ENCODE measurements at places on chromosomes 13 and 19.

DNA sequence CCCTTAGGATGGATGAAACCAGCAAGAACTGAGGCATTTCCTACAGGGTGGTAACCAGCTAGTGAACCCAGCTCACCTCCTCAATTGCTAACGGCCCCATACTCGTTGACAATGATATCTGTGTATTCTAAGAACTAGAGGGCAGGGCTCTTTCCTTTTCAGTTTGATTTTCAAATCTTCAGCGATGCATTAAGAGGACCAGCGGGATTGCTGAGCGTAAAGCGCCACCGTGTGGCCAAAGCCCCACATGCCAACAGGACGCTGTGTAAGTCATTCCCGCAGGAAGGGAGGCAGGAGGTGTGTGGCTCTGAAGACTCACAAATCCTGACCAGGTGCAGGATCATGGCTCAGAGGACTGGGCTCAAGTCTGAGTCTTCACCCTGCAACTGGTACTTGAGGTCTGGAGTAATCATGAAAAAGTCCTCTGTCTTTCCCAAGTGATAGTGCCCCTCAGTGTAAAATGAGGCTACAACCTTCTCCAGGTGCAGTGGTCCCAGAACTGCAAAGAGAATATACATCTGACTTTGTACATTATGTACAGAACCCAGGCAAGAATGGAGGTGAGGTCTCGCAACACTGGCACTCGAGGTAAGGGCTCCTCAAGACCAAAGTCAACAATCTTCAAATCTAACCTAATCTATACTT is 40.9 kb downstream of the C13orf42 start:
- DNase-seq: no peak

DNA sequence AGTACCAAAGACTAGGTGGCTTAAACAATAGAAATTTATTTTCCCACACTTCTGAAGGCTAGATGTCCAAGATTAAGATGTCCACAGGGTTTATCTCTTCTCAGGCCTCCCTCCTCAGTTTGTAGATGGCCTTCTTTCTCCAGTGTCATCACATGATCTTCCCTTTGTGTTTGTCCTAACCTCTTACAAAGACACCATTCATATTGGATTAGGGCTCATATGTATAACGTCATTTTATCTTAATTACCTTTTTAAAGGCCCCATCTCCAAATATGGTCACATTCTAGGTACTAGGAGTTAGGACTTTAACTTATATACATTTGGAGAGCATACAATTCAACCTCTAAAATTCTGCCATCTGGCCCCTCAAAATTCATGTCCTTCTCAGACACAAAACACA is 34.3 kb downstream of the N4BP2L2 start:
- no peak for DNase-seq

DNA sequence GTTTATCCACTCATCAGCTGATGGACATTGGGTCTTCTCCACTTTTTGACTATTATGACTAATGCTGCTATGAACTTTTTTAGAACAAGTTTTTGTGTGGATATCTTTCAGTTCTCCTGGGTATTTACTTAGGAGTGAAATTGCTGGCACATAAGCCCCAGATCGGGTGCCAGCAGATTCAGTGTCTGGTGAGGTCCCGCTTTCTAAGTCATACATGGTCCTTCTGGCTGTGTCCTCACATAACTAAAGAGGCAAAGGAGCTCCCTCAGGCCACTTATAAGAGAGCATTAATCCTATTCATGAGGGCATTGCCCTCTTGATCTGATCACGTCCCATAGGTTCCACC is 600 bp upstream of the ZNF226 start:
- DNase-seq: no peak

GRCh38 chr13:38617936-38618335 is 68.9 kb upstream of the FREM2 start:
- DNase-seq: no peak

DNA sequence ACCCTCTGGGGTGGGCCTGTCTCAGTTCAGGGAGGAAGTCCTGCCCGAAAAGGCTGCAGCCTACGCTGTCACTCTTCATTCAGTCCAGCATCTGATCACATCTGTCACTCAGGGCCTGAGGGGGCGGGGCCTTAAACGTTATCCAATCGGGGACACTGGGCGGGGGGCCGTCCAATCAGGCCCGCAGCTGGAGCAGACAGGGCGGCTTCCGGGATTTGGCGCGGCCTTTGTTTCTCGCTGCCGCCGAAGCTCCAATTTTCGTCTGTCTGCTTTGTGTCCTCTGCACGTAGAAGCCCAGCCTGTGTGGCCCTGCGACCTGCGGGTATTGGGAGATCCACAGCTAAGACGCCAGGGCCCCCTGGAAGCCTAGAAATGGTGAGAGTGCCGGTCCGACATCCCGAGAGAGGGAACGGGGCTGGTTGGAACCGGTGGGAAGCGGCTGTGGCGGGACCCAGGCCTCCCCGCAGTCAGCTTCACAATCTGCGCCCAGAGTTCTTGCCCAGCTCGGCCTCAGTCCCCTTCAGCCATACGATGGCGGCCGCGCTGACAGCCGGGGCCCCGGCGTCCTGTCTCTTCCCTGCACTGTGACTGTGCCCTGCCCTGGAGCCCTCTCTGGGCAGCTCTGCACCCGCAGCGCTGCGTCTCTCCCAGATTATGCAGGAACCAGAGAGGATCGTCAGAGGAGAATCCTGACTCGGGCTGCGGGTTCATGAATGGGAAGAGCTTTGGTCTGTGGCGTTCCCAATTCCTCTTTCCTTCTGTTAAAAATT is at the start of gene ZNF730:
ZNF730 (plus strand) TSS at position 224 of the 770 bp plus-strand sequence; CDS start at position 373, 149 bp downstream.
- DNase-seq: no peak

DNA sequence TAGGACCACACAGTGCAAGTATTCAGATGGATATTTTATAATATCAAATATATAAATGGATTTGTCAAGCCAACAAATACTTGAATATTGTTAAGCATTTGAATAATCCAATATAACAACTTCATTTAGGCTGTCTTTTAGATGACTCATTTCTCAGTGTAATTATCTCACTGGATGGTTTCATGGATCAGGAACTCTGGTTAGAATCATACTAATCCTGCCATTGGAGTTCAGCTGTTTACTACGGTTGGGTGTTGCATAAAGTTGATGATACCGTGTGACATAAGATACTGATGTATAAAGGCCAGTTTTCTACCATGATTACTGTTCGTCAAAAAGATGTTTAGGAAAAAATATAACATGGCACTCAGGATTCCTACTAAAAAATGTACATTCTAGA is 196.3 kb downstream of the TSHZ3 start:
- DNase-seq: no peak

DNA sequence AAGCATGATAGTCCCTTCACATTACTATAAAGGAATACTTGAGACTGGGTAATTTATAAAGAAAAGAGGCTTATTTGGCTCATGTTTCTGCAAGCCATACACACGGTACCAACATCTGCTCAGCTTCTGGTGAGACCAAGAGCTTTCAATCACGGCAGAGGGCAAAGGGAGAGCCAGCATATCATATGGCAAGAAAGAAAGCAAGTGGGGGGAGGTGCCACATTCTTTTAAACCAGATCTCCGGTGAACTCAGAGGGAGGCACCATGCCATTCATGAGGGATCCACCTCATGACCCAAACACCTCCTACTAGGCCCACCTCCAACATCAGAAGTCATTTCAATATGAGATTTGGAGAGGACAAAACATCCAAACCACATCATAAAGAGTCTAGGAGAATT is 20.3 kb downstream of the XPO4 start:
- no peak for DNase-seq

GRCh38 chr19:14477418-14478112 is 2.4 kb upstream of the PTGER1 start:
- DNase-seq: no peak

DNA sequence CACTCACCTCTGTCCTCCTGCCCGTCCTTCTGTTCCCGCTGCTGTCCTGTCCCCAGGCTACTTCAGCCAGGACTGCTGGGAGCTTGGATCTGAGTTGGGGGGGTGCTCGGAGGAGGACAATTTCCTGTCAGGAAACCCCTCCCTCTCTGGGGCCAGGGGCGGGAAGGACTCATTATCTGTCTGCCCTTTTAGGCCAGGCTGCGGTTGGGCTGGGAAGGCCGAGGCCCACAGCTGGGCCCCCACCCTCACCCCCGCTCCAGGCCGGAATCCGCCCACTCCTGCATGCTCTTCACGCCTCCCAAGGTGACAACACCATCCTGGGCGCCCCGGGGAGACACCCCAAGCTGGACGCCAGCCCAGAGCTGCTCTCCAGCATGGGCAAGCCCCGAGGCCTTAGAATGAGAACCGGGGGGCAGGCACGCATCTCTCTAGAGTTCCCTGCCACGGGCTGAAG is at the start of gene EXOC3L2:
EXOC3L2 (minus strand) TSS at position 74 of the 454 bp plus-strand sequence. CDS start 6,362 bp downstream, outside the sequence.
- no peak for DNase-seq

DNA sequence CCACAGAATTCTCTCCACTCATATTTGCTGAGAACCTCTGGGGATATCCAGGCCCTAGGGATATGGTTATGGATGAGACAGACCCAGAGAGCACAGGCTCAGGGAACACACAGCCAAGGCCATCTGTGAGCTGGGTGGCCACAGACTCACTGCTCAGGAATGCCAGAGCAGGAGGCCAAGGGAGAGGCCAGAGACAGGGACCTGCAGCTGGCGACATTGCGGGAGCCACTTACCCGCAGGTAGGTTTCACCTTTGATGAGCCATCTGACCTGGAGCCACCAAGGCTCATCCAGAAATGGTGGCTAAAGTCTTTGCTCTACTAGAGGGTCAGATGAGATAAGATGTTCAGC is 29.4 kb downstream of the CCNE1 start:
- DNase-seq: no peak

- DNase-seq: no peak
Measured at GRCh38 chr13:102504002-102504401, 92.8 kb upstream of the TPP2 start.

GRCh38 chr19:7565332-7565731 is 29.8 kb downstream of the PNPLA6 start:
- no peak for DNase-seq

All from cortex of kidney (tissue), 1 donor.